ENCODE measurements at places on chromosomes 6 and 20.

GRCh38 chr6:68468244-68468884 is 166.7 kb upstream of the ADGRB3 start:
- no peak for DNase-seq

- DNase-seq, result no peak
Measured at GRCh38 chr6:170212956-170213636, 77.8 kb downstream of the DLL1 start.

DNA sequence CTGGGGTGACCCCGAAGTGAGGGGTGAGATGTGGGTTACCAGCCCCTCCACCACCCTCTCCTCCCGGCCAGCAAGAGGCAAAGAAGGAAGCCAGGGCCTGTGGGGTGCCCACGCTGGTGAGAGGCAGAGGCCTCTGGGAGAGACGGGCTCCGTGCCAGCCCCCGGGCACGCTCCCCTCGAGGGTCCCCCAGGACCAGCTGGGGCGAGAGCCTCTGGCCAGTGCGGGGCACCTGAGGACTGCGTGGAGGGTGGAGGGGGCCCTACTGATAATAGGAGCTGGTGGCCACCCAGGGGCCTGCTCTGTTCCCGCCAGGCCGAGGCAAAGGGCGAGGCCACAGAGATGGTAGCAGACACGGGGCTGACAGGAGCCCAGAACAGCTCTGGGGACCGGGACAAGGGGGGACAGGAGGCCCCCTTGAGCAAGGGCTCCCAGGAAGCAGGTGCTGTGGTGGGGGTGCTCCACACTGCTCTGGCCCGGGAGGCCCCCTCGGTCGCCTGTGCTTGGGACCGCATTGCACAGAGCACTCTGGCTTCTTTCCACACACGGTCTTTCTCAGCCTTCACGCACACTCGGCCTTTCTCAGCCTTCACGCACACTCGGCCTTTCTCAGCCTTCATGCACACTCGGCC is 226.9 kb downstream of the TTLL2 start:
- DNase-seq, result no peak

DNA sequence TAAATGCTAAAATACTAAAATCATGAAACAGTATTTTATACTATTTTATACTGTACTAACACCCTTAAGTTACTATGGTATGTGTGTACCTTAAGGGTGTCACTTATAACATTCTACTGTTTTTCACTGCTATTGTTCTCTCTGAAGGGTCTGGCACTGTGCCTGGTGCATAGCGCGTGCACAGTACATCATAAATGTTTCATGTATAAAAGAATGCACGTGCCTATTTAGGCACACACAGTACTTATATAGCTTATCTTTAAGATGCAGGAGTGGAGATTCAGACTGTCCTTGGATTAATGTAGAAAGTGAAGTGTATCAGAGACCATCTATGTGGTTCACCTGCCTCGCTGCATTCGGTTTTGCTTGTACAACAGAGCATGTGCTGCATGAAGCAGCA is 64.0 kb upstream of the SGK1 start:
- peak; percentile 11 for DNase-seq

GRCh38 chr20:35991142-35991771 is 22.9 kb downstream of the CNBD2 start:
- DNase-seq, result peak; percentile 26

Data from brain (organoid and tissue), 16 donors.